ENCODE measurements at places on chromosomes 4 and X.

- H3K27me3 ChIP-seq, result no peaks in the 10 kb centered on the region
- DNase-seq, result no peak
- H3K27ac ChIP-seq, result no peak overlapping the region
- no peaks in the 10 kb centered on the region for H3K4me1 ChIP-seq
Observed at GRCh38 chr4:4655901-4656300, 114.1 kb upstream of the STX18 start.

GRCh38 chrX:17039826-17040225 is 93.4 kb downstream of the REPS2 start:
- no peaks in the 10 kb centered on the region for H3K4me1 ChIP-seq
- H3K27me3 ChIP-seq, result no peaks in the 10 kb centered on the region
- no peaks in the 10 kb centered on the region for H3K36me3 ChIP-seq
- no peak overlapping the region for H3K4me3 ChIP-seq
- DNase-seq, result no peak

GRCh38 chrX:132004728-132005127 is 18.4 kb upstream of the STK26 start:
- no peak for DNase-seq
- H3K27ac ChIP-seq, result no peak overlapping the region
- peaks cover 11% of the 10 kb centered on the region for H3K4me1 ChIP-seq
- no peaks in the 10 kb centered on the region for H3K27me3 ChIP-seq

- no peak for DNase-seq
- no peak overlapping the region for H3K4me3 ChIP-seq
- H3K27me3 ChIP-seq, result peaks cover 19% of the 10 kb centered on the region
- H3K27ac ChIP-seq, result no peak overlapping the region
Observed at GRCh38 chr4:113276464-113277170, 227.2 kb downstream of the ANK2 start.

GRCh38 chr4:122364700-122365404 is 14.0 kb upstream of the ADAD1 start:
- DNase-seq, result no peak
- no peak overlapping the region for H3K27ac ChIP-seq
- H3K27me3 ChIP-seq, result peaks cover 3% of the 10 kb centered on the region
- H3K4me1 ChIP-seq, result peaks cover 2% of the 10 kb centered on the region
- no peak overlapping the region for H3K4me3 ChIP-seq

DNA sequence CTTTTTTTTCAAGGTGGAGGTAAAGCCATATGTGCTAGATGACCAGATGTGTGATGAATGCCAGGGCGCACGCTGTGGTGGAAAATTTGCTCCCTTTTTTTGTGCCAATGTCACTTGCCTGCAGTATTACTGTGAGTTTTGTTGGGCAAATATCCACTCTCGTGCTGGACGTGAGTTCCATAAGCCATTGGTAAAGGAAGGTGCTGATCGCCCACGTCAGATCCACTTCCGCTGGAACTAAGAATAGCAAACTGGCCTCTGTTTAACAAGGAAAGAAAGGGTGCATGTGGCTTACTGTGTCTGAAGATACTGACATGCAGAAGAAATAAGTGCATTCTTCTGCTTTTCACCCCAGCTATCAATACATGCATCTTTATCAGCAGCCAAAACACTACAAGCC is 63.9 kb downstream of the CPEB2 start:
- no peaks in the 10 kb centered on the region for H3K27me3 ChIP-seq
- H3K4me1 ChIP-seq, result peaks cover 2% of the 10 kb centered on the region
- no peak for DNase-seq
- H3K4me3 ChIP-seq, result no peak overlapping the region

DNA sequence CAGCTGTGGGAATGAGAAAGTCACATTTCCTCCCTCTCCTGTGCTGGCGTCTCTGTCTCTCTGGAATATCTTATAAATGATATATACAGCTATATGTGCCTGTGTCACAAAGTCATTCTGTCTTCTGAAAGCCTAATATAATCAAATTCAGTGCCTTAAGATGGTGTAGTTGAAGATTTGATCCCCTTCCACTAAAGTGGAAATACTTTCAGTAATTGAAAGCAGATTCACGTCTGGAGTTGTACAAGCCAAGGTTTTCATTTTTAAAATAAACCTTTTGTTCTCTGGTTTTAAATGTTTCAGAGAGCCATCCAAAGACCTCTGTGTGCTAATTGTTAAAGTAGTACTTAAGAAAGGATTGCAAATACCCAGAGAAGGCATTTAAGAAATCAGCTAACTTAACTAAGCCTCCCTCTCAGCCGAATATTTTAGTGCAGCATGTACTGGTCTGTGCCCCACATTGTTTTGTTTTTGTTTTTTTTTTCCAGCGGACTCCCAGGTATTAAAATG is 206.8 kb downstream of the TENM3 start:
- H3K4me1 ChIP-seq, result peaks cover 9% of the 10 kb centered on the region
- peak overlapping the region; percentile 39 for H3K4me3 ChIP-seq
- no peak overlapping the region for H3K27ac ChIP-seq
- no peaks in the 10 kb centered on the region for H3K36me3 ChIP-seq
- peaks cover 65% of the 10 kb centered on the region for H3K27me3 ChIP-seq
- no peak for DNase-seq

DNA sequence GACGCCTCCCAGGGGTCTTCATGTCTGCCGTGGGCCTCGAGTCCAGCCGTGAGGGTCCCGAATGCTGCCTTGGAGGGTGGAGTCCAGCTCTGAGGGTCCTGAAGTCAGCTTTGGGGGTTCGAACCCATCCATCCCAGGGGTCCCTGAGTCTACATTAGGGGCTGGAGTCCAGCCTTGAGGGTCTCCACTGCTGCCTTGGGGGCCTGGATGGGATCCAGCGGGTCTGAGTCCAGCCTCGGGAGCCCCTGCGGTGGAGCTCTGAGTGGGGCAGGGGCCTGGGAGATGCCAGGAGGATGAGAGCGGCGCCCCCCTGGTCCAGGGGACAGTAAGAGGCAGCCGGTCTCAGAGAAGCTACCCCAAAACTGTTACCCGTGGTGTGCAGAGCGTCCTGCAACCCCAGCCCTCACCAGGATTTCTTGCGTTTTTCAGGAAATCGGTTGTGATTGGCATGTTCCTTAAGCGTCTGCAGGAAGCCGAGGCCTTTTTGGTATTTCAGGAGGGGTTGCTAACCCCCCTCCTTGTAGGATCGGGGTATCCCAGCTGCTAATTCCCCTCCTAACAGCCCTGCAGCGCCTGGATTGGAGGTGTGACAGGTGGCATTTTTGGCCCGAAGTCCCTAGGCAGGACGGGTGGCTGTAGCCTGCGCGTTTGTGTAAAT is 1.7 kb upstream of the GTPBP6 start:
- H3K4me3 ChIP-seq, result peak overlapping the region; percentile 89
- no peaks in the 10 kb centered on the region for H3K27me3 ChIP-seq
- H3K4me1 ChIP-seq, result peaks cover 25% of the 10 kb centered on the region
- peak; percentile 49 for DNase-seq

GRCh38 chrX:34379891-34380290 is 247.8 kb upstream of the FAM47A start:
- H3K4me1 ChIP-seq, result no peaks in the 10 kb centered on the region
- H3K27me3 ChIP-seq, result no peaks in the 10 kb centered on the region
- H3K36me3 ChIP-seq, result no peaks in the 10 kb centered on the region
- no peak overlapping the region for H3K27ac ChIP-seq
- H3K4me3 ChIP-seq, result no peak overlapping the region

DNA sequence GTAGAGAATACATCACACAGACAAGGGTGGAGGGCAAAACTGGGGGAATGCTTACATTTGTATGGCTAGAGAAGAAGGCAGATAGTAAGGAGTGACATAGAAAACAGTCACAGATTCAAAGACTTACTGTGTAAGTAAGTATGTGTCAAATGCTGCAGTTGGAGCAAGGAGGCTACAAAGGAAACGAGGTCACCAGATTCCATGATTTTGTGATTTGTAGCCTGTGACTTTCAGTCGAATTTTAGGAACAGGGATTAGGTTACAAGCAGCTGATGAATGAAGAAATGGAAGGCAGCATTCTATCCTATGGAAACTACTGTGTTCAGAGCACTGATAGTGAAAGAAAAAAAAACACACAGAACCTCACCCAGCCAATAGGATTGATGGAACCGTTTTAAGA is 407.9 kb downstream of the IL15 start:
- peaks cover 4% of the 10 kb centered on the region for H3K4me1 ChIP-seq
- H3K36me3 ChIP-seq, result peaks cover 2% of the 10 kb centered on the region
- no peaks in the 10 kb centered on the region for H3K27me3 ChIP-seq
- no peak overlapping the region for H3K27ac ChIP-seq

DNA sequence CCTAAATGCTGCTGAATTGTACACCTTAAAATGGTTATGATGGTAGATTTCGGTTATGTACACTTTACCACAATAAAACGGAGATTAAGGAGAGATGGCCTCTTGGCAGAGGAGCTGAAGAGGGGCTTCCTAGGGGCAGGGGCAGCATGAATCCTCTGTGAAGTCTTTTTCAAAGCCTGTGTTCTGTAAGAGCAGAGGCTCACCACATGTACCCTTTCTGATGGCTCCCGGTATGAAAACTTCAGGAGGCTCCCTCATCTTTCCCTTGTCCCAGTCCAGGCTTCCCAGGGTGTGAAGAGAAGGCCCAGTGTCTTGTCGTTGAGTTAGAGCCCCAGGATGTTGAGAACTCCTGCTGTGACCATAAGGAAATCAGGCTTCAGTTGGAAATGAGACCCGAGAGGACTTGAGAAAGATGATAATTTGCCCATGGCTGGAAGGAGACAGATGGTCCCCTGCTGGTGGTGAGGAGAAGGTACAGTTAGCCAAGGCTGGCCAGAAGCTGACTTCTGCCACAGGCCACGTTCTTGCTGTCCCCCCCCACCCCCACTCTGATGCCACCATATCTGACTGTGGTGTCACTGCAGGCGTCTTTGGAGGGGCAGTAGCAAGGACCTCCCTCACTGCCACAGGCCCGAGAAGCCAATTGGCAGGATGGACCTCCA is 31.8 kb upstream of the MTM1 start:
- H3K4me1 ChIP-seq, result no peaks in the 10 kb centered on the region
- H3K36me3 ChIP-seq, result peaks cover 1% of the 10 kb centered on the region
- peaks cover 2% of the 10 kb centered on the region for H3K27me3 ChIP-seq
- no peak overlapping the region for H3K4me3 ChIP-seq
- no peak for DNase-seq

DNA sequence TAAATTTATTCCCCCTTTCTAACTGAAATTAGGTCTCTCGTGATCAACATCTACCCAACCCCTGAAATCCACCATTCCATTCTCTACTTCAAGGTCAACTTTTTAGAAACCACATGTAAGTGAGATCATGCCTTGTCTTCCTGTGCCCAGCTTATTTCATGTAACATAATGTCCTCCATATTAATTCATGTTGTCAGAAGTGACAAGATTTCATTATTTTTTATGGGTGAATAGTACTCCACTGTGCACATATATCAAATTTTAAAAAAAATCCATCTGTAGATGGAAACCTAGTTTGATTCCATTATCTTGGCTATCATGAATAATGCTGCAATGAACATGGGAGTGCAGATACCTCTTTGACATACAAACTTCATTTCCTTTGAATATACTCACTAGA is 1.5 kb downstream of the PPID start:
- H3K27ac ChIP-seq, result no peak overlapping the region
- DNase-seq, result no peak
- H3K36me3 ChIP-seq, result peaks cover 29% of the 10 kb centered on the region

DNA sequence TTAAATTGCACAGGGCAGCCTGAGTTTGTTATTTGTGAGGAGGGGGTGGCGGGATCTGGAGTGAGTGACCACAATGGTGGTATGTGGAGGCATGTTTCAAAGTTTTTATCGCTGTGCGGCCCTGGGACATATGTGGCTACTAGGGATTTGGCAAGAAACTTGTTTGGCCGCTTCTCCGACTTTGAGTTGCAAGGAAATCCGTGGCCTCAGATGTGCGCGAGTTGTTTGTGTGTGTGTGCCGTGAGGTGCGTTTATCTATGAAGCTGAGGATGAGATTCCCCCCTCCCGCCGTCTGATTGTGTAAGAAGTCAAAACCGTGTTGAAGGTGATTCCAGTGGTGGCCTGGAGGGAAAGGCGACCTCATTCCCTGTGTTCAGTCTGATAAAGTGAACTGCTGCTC is 1.4 kb downstream of the JADE3 start:
- H3K27me3 ChIP-seq, result peaks cover 52% of the 10 kb centered on the region
- H3K4me1 ChIP-seq, result peaks cover 6% of the 10 kb centered on the region
- H3K27ac ChIP-seq, result no peak overlapping the region
- peak overlapping the region; percentile 75 for H3K4me3 ChIP-seq
- DNase-seq, result no peak
- H3K36me3 ChIP-seq, result no peaks in the 10 kb centered on the region

GRCh38 chrX:38278682-38279081 is 48.6 kb downstream of the RPGR start:
- no peak overlapping the region for H3K4me3 ChIP-seq
- H3K27me3 ChIP-seq, result no peaks in the 10 kb centered on the region
- DNase-seq, result no peak
- H3K36me3 ChIP-seq, result no peaks in the 10 kb centered on the region

DNA sequence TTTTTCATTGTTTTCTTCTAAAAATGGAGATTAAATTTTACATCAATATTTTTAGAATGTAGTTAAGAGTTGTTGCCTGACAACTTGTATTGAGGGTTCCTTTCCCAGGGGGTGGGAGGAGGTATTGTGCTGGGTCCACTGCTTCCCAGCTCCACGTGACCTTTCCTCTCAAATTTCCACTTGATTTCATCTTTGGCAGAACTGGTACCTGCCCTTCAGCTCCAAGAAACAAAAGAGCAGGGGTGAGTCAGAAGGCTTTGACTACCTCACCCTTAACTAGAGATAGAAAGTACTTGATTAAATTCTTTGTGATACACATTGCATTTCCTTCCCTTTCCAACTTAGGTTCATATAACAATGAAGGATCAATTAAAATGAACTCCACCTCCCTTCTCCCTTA is 19.7 kb downstream of the TRIM2 start:
- peaks cover 2% of the 10 kb centered on the region for H3K36me3 ChIP-seq
- H3K27ac ChIP-seq, result no peak overlapping the region
- H3K27me3 ChIP-seq, result peaks cover 44% of the 10 kb centered on the region

DNA sequence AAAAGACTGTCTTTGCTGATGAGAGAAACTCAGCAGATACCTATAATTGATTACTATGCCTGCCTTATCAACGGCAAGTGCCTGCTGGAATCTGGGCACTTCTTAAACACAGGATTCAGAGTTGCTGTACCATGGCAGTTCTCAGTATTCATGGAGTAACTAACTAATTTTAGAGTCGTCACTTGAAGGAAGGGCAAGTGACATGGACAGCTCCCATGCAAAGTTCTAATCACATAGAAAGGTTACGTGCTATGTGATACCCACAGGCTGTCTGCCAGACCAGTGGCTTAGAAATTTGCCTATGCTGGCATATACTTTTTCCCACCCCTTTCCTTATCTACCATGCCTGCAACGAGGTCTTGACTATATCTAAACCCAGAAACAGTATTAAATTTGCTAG is 931.1 kb upstream of the TENM3 start:
- H3K27me3 ChIP-seq, result no peaks in the 10 kb centered on the region
- no peak overlapping the region for H3K4me3 ChIP-seq
- no peak for DNase-seq
